Smooth muscle cell of trachea (primary cell): ENCODE measurements at places on chromosomes 7 and 10. TPM values are rescaled to one million over a fixed set of nuclear protein-coding genes. Genes with fewer than 3 reads are reported as not detected.

The PALD1 gene
- 0.66 and 0.73 TPM in 2 replicates for total RNA-seq

The MYL10 gene
- not detected in 2 replicates for total RNA-seq

The BCAP29 gene
- total RNA-seq: 34.6 and 67.5 TPM in 2 replicates

The GIMAP6 gene
- 0.15 TPM in 1 of 2 replicates, not detected in the other for total RNA-seq

The PIP gene
- total RNA-seq: not detected in 2 replicates

The CPED1 gene
- 89.8 and 122 TPM in 2 replicates for total RNA-seq

The PTCD1 gene
- 6.8 and 12.2 TPM in 2 replicates for total RNA-seq

The PCLO gene
- total RNA-seq: under 0.01 and 0.33 TPM in 2 replicates

The RPEL1 gene
- under 0.01 and 0.15 TPM in 2 replicates for total RNA-seq

The KCNIP2 gene
- 0.29 and 0.66 TPM in 2 replicates for total RNA-seq

The ADAP1 gene
- 0.44 and 2.6 TPM in 2 replicates for total RNA-seq

The PAPOLB gene
- under 0.01 and 0.15 TPM in 2 replicates for total RNA-seq

The NYAP1 gene
- total RNA-seq: 1.3 and 3.5 TPM in 2 replicates

The PRF1 gene
- not detected in 2 replicates for total RNA-seq

The CDHR1 gene
- not detected in 2 replicates for total RNA-seq

The ELFN1 gene
- total RNA-seq: 1.7 and 7.6 TPM in 2 replicates

The CACNB2 gene
- total RNA-seq: 1.2 and 1.6 TPM in 2 replicates

The CTAGE8 gene
- not detected in 2 replicates for total RNA-seq

The WNT2 gene
- under 0.01 and 1.3 TPM in 2 replicates for total RNA-seq

The NOS3 gene
- total RNA-seq: 0.99 and 2.0 TPM in 2 replicates

The RARRES2 gene
- total RNA-seq: 0.73 and 20.7 TPM in 2 replicates

The MAP3K8 gene
- total RNA-seq: 11.1 and 12.6 TPM in 2 replicates

The CCL24 gene
- total RNA-seq: not detected in 2 replicates

The SCIN gene
- total RNA-seq: under 0.01 TPM in 2 replicates

The C7orf57 gene
- not detected in 2 replicates for total RNA-seq

The PROSER2 gene
- 2.0 and 5.8 TPM in 2 replicates for total RNA-seq

The STRIP2 gene
- total RNA-seq: 5.1 and 8.3 TPM in 2 replicates

The NUTM2D gene
- total RNA-seq: 2.2 and 4.1 TPM in 2 replicates

The VAX1 gene
- not detected in 2 replicates for total RNA-seq

The STEAP1B gene
- total RNA-seq: 11.9 and 25.9 TPM in 2 replicates

The ZNF679 gene
- total RNA-seq: not detected in 2 replicates

The SPDYE11 gene
- total RNA-seq: under 0.01 TPM in 1 of 2 replicates, not detected in the other

The ZNF3 gene
- 24.9 and 32.3 TPM in 2 replicates for total RNA-seq

The ZWINT gene
- 6.6 and 55.9 TPM in 2 replicates for total RNA-seq
